ENCODE measurements at places on chromosomes 16 and 17.

- no peak for ATAC-seq
Measured at GRCh38 chr17:6514371-6514770, 42.0 kb downstream of the PITPNM3 start.

DNA sequence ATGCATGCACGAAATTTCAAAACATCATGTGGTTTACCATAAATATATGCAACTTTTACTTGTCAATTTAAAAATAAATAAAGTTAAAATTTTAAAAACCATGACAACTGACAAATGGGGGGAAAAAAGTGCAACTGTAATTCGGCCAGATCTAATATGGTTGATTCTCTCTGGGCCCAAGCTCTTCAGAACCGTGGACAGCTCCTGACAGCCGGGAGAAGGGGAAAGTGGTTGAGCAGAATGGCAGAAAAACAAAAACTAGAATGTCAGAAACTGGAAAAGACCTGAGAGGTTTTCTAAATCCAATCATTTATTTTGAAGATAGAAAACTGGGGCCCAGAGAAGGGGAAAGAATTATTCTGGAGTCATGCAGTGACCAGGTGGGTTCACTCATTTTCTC lies 126.6 kb downstream of the TMEM132E start:
- ATAC-seq, result no peak

DNA sequence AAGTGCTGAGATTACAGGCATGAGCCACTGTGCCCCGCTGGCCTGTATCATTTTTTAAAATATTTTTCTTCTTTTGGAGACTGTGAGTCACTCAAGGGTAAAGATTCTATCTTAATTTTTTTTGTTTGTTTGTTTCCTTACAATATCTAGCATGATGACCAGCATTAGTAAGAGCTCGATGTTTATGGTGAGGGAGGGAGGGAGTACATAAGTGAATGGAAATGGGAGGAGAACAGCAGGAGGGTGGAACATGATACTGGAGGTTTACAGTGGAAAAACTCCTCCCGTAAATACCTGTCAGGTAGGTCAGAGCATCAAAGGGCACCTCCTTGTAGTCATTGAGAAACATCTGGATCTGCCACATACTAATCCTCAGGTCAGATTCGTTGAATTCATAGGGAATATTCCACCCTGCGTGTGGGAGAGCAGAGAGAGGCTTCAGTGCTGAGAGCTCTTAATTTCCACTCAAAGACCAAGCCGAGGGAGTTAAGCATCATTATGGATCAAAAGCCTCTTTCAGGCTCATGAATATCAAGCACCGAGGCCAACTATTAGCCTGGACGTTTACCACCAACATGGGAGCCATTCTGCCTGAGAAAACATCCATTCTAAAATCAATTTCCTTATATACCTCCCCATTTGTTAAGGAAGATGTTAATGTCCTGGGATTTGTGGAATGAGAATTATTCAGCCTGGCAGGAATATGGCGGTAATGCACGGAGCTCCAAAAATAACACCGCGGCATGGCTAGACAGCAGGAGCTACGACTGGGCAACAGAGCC lies 51.8 kb downstream of the LYRM1 start:
- ATAC-seq, result no peak

GRCh38 chr17:7969433-7969832 lies 33.0 kb upstream of the GUCY2D start:
- no peak for ATAC-seq

GRCh38 chr17:39217734-39218369 lies 7.9 kb downstream of the STAC2 start:
- peak; percentile 27 for ATAC-seq

DNA sequence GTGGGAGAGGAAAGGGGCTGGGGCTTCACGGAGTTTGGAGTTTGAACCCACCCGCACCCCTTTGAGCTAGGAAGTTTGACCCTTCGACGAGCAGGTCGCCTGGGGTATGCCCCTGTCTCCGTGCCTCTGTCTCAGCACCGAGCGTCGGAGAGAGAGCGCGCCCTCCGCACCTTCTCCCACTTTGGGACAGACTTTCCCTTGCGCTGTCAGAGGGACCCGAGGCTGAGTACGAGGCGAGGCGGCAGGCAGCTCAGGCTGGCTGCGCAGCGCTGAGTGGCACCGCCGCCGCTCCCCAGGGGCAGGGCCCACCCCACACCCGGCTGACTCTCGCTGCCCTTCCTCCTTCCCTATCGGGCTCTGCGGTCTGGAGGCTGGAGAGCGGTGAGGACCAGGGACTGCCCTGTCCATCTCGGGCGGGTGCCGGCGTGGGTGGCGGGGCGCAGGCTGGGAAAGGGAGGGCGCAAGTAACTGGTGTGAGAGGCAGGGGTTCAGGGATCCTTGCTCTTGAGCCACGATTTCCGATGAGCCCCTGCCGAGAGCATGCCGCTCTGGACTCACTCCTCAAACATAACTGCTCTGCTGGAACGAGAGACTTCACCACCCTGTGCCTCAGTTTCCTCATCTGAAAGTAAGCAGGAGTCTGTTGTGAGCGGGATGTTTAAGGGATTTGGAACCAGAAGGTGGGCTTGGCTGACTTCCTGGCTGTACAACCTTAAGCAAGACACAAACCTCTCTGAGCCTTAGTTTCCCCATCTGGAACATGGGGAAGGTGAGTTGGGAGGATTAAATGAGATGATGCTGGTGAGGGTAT lies 981 bp downstream of the BEAN1 start:
- peak; percentile 15 for ATAC-seq

DNA sequence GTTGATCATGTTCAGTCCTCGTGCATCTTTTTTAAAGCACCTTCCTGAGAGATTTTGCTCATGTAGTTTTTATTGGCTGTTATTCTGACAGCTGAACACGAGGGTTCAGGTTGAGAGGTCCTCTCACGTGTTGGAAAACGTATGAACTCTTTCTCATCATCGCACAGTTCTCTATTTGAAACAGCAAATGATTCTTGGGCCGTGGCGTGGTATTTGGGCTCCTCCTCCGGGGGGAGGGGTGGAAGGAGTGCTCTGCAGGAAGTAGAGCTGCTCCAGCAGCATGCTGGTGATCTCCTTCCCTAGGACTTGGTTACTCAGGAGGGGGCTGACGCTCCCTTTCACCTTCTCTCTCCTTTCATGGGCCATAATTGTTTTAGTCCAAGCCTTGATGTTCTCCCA lies 70.4 kb downstream of the KSR1 start:
- no peak for ATAC-seq

GRCh38 chr17:4082136-4082924 lies 60.5 kb downstream of the ZZEF1 start:
- no peak for ATAC-seq

DNA sequence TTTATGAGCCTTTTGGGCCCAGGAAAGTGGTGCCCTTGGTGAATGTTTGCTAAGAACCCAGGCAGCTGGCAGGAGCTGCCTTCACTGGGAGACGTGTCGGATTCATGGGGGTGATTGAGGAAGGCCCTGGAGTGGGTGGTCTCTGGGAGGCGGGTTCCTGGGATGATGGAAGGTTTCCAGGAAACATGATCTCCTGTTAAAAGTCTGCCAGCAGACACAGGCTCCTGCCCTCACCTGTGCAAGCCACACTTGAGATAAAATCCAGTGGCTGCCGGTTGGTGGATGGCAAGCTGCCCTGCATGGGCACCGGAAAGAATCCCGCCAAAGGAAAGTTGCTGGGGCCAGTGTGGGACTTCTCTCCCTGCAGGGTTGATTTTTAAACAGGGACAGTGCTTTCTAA lies 189.0 kb upstream of the CIBAR2 start:
- no peak for ATAC-seq

GRCh38 chr17:36817483-36818048 lies 119.7 kb upstream of the LHX1 start:
- ATAC-seq, result no peak

DNA sequence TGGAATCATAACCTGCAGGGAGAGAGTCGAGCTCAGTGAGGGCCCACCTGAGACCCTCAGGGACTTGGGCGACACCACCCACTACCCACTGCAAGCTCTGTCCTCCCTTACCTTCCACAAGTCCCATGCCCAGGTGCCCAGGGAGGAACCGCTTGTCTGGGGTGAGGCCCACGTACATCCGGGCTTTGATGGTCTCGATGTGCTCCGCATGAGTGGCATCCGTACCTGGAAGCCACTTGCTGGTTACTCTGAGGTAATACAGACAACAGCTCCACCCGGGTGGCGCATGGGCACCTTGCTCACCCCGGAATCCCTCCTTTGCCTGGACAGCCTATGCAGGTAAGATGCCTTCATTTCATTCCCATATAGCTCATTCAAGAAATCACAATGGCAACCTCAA lies 24.8 kb downstream of the MIEF2 start:
- ATAC-seq, result no peak

DNA sequence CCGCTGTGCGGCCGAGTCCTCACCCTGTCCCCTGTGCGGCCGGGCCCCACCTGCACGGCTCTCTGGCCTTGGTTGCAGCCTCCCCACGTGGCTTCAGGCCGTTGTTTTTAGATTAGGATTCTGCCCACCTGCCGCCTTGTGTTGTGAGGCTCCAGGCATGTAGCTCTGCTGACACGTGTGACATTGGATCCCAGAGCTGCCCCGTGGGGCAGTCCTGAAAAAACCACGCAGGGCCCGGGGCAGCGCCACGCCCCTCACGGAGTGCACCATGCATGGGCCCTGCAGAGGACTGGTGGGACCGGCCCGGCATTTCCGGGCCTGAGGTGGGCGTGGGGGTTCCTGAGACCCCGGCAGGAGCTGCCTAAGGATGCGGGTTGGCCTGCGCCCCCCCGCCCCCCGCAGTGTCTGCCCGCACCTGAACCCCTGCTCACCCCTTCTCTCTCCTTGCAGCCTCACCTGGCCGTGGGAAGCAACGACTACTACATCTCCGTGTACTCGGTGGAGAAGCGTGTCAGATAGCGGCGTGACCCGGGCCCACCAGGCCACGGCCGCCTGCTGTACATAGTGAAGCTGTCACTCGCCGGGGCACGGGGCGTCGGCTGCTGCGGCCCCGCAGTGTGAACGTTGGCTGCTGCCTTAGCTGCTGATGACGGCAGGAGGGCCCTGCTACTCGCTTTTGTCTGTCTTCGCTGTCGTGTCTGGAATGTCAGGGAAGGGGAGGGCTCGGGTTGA lies 27.7 kb upstream of the CHMP6 start:
- ATAC-seq, result no peak

DNA sequence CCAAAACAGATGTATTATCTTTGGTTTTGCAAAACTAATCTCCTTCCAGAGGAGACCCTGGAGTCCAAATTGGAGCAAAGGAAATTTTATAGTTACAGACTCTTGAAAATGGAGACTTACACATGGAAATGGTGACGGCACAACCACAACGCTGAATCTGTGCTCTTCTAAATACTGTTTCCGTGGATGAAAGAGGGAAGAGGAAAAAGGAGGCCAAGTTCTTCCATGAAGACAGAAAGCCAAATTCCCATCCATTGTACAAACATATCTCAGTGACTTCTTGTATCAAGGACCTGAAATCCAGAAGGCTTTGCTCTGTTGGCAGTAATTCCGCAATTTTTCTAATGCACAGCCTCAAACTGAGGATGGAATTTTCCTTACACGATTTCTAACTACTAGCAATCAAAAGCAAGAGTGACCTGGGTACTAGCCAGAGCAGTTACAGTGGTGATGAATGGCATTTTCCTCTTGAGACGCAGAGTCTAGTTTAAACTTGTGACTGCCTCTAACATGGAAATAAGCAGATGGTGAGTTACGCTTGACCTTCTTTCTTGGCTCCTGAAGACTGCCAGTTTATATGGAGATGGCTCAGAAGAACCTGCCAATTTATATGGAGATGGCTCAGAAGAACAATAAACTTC lies 38.5 kb downstream of the VPS53 start:
- ATAC-seq, result no peak

- ATAC-seq, result no peak
Measured at GRCh38 chr16:24027466-24027865, 191.7 kb downstream of the PRKCB start.

Measured in motor neuron (in vitro differentiated cells).